Mucosa of gallbladder (tissue), 1 donor: ENCODE measurements at places on chromosomes 4 and X. TPM values are rescaled to one million over a fixed set of nuclear protein-coding genes. Genes with fewer than 3 reads are reported as not detected.

- DNase-seq = no peak
These were observed 13.2 kb upstream of the S100P start for GRCh38 chr4:6680372-6681034.

- DNase-seq = no peak
These were observed 54.4 kb downstream of the STOX2 start for GRCh38 chr4:183959319-183960045.

DNA sequence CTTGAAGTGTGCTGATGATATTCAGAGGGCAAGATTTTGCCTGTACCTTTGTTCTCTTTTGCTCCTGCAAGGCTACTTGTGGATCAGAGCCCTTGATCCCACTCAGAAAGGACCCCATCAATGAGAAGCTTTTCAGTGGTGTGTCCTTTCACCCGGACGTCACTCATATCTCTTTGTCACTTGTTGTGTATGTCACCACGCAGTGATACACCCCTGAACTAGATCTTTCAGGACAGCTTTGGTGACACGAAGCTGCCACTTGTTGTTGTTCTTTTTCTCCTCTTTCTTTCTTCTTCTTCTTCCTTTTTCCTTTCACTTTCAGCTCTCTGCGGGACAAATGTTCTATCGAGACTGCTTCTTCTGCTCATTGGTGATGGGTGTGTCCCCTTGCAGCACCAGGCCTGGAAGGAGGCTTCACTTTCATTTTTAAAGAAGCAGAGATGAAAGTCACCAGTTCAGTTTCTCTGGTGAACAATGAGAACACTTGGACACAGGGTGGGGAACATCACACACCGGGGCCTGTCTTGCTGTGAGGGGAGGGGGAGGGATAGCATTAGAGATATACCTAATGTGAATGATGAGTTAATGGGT, 83.6 kb downstream of the NBDY start:
- no peak for DNase-seq

The NDNF gene
- total RNA-seq = 45.2 TPM

DNA sequence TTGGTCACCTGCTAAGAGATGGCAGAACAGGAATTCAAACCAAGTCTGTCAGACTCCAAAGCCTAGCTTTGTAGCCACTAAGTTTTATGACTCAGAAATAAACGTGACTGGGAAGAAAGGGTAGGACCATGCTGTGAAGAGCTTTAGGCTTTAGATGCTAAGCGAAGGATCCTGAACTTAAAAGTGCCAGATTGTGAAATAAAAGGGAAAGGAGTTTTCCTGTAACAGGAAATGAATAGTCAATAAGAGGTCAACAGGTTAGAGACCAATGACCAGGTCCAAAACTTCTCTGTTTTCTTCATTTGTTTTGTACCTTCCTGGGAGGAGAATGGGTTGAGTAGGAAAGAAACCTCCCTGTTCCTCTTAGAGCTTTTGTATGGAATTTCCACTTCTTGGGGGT, 98.8 kb upstream of the EOLA2 start:
- DNase-seq = no peak

The AFP gene
- total RNA-seq = 2.4 TPM

DNA sequence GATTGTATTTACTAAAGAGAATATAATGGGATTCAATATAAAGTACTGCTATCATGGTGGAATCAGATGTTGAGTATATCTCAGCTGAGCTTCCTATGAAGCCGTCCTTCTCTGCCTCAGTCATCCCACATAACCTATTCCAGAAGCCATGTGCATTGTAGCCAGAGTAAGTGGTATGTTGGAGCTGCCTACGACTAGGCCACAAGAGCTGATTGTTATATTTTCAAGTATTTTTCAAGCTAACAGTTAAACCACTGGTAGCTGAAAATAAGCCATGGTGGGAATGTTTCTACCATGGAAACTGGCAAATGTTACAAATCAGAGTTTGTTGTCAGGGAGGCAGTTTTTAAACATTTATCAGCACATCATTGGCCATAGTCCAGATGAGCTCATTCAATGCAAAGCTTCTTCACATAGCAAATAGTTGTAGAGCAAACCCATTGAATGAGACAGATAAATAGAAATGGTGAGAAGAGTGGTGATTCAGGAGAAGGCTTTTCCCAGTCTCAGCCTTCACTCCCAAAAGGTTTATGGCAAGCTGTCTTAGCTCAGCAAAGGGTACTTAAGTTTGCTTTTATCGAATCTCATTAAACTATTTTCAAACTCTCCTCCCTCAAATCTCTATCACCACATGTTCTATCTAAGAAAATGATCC, 436.4 kb downstream of the PCDH19 start:
- DNase-seq = no peak

DNA sequence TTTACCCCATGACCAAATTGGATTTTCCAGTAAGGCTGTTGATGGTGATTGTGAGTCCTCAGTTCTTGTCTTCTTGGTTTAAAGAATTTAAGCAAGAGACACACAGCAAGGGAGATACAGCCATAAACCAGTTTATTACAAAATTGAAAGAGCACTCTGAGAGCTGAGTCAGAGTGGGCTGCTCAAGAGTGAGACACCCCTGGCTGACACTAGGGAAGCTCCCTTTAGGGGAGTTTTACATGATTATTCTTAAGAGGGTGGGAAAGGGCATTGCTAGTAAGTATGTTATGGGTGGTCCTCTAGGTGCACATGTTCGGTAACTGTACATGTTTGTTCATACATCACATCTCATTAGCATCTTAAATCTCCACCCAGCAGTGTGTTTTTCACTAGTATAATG, 18.8 kb upstream of the ZNF81 start:
- DNase-seq = no peak

The CXCL8 gene
- total RNA-seq = 0.92 TPM

DNA sequence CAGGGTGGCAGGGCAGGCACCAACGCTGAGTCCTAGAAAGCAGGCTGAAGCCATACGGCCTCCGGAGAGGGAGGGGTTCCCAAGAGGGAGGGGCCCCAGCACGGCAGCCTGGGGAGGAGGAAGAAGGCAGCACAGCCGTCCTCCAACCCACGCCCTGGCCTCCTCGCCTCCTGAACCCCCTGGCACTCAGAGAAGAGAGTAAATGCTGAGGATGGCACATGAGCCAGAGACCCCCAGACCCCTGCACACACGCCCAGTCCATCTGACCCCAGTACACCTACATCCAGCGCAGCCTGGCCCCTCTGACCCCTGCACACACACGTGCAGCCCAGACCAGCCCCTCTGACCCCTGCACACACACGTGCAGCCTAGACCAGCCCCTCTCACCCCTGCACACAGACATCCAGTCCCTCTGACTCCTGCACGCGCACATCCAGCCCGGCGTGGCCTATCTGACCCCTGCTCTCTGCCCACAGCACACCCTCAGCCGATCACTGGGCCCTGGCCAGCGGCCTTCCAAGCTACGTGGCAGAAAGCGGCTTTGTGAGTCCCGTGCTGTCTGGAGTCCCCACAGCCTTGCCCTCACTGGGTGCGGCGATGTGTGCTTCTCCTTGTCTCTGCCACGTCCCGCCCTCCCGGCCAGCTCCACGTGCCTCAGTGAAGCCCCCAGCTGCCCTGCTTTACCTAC, 18.5 kb downstream of the ATP5ME start:
- DNase-seq = no peak

The GPR143 gene
- 1.8 TPM for total RNA-seq

DNA sequence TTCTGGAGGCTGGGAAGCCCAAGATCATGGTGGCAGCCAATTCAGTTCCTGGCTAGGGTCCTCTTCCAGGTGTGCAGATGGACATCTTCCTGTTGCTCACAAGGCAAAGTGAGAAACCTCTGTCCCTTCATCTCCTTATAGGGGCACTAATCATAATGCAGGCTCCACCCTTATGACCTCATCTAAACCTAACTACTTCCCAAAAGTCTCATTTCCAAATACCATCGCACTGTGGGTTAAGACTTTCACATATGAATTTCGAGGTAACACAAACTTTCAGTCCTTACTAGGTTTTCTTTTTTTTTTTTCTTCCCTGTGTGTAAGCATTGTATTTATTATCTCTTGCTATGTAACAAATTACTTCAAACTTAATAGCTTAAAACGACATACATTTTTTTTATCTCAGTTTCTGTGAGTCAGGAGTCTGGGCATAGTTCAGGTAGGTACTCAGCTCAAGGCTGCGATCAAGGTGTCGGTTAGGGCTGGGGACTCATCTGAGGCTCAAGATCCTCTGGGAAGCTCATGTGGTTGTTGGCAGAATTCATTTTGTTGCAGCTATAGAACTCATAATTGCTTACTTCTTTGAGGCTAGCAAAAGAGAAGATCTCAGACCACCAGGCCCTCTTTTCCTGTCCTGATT, 204.7 kb upstream of the STK26 start:
- DNase-seq = no peak

DNA sequence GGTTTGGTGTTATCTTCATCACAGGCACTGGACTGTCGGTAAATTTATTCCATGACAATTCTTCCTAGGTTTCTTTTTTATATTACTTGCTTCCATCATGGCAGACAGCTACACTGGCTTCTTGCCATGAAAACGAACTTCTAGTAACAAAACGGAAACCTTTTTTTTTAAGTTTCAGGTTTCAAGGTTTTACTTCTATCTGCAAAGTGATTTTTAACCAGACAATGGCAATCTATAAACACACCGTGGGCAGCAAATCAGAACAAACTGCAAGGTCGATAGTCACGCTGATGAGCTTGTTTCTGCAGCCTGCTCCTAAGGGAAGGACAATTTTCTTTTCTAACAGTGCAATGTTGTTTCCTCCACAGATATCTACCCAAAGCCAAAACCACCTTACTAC, 29.9 kb downstream of the XG start:
- peak; percentile 22 for DNase-seq

DNA sequence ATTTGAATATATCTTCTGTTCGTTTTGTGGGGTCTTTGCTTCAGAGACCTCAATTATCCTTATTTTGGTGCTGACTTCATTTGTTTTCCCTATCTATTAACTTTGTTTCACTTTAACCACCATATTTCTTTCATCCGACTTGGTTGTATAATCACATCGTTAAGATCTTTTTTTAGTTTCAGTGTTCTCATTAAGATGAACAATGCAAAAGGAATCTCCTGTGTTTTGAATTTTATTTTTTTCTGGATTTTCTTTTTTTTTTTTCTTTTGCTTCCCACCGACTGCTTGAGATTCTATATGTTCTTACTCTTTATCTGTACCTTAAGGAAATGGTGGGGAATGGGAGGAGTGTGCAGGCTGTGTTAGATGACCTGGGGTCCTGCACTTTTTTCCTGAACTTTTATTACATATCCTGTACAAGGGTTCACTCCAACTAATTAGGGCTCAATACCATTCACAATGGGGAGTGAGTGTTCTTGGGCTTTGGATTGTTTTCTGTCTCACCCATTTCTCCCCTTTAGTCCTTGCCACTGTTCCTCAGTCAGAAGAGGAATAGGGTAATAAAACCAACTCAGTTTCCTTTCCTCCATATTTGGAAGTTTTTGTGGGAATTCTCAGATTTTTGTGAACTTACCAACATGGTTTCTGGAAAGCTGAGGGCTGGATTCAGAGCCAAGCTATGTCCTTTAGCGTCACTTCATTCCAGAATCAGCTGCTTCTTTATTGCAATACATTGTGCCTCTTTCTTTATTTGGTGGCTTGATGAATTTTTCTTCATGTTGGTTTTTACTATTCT, 43.2 kb upstream of the BMPR1B start:
- no peak for DNase-seq

GRCh38 chrX:50726296-50726695, 87.7 kb downstream of the SHROOM4 start:
- no peak for DNase-seq

DNA sequence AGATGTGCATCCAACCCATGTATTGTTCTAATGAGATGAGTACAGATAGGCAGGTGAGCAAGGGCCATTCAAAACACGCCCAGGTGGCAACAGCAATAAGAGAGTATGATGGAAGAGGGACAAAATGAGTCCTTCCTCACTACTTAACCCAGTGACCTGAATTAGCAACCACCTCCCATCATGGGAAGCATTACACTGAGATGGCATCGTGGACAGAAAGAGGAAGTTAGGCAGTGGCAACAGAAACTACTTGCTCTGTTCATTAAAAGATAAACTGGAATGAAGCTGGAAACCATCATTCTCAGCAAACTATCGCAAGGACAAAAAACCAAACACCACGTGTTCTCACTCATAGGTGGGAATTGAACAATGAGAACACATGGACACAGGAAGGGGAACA, 17.2 kb downstream of the RXFP1 start:
- DNase-seq = no peak

GRCh38 chrX:123201720-123202119, 17.6 kb downstream of the GRIA3 start:
- no peak for DNase-seq

The BGN gene
- total RNA-seq = 204 TPM

GRCh38 chr4:112881842-112882241, 167.6 kb upstream of the ANK2 start:
- DNase-seq = no peak

GRCh38 chr4:26839534-26839951, 21.1 kb upstream of the STIM2 start:
- DNase-seq = no peak
